H4 (cell line): ENCODE measurements at places on chromosomes 1 and 21. TPM values are rescaled to one million over a fixed set of nuclear protein-coding genes. Genes with fewer than 3 reads are reported as not detected.

- no peak for DNase-seq
These were observed 19.5 kb downstream of the INKA2 start for GRCh38 chr1:111719674-111720132.

DNA sequence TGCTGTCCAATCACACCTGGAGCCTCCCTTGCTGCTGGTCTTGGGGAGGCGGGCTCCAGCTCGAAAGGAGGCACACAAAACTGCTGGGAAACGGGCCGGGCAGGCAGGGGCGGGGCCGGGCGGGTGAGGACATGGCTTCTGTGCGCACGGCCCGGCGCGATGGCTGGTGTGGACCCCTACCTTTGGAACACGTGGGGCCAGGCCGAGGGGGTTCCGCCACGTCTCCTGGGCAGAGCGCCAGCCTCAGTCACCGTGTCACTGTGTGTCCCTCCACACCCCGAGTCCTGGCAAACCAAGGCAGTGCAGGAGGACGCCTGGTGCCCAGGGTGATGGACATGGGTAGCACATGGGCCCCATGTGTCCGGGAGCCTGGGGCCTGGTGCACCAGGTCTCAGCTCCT, 42.0 kb upstream of the ADARB1 start:
- DNase-seq: no peak

DNA sequence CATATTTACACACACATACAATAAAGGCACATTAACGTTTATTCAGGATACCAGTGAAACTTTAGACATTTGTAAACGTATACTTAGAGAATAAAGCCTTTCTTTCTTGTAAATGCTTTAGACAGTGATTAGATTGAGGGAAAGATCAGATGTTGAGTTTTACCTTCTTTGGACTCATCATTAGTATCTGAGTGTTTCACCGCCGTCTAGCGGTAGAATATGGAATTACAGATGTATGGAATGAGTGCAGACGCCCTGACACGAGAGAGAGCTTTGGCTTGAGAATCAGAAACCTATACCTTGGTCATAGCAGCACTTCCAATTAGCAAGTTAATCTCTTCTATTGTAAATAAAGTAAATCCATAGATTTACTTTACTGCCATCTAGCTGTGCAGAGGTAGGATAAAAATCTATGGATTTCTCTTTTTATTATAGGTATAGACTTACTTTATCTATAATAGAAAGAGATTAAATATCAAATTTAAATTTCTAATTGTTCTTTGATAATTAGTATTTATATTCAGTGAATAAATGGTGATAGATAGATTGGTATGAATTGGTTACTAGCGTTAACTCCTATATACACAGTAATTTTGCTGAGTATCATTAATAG, 12.6 kb downstream of the FLG2 start:
- DNase-seq: peak; percentile 43

- no peak for DNase-seq
These were observed 96.9 kb downstream of the LPAR3 start for GRCh38 chr1:84795966-84796600.

DNA sequence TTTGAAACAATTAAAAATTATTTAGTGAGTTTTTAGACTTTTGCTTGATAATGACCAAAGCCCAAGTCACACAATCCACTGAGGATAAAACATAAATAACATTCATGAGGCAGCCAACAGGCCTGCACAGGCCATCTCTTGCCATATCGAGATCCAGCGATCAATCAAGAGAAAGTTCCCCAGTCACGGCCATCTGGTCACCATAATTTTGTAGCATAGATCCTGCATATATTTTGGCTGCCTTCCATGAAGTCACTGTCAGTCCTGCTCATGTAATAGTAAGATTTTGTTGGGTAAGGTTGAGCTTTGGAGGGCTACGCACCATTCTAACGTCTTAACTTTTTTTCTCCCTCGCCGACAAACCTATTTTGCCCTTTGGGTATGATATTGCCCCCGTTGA, 17.5 kb downstream of the KPNA6 start:
- no peak for DNase-seq

DNA sequence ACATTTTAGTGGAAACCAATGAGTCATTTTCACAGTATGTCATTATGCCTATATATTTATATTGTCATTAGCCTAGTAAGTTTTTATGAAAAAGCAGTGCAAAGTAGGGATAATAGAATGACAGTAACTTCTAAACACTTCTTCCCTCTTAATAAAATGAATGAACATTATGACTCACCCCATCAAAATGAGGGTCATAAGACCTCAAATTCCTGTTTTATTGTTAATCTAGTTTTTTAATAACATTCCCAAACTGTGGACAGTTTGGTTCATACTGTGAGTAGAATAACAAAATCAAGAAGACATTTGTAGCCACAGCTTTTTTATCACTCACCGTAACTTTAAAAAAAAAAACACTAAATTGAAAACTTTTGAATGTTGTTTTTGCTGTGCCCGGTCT, 160.5 kb downstream of the LRRC40 start:
- DNase-seq: no peak

DNA sequence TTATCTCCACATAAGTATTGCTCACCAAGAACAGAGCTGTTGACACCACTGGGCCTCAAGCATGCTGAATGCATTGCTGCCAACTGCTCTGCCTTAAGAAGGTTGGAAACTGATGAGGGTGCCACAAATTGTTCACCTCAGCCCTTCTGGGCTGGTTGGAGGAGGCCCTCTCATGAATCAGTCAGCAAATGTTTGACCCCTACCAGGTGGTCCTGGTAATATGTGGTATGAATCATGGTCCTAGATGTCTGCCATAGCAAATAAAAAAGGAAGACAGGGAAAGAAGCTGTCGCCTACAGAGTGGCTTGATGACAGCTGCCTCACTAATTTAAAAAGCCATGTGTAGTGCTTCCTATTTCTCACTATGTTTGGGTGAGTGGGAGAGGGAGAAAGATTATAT, 12.2 kb downstream of the SPATA46 start:
- no peak for DNase-seq

GRCh38 chr1:59557549-59557885, 257.2 kb upstream of the HOOK1 start:
- no peak for DNase-seq

GRCh38 chr1:940107-941014, 16.6 kb downstream of the SAMD11 start:
- DNase-seq: peak; percentile 84

DNA sequence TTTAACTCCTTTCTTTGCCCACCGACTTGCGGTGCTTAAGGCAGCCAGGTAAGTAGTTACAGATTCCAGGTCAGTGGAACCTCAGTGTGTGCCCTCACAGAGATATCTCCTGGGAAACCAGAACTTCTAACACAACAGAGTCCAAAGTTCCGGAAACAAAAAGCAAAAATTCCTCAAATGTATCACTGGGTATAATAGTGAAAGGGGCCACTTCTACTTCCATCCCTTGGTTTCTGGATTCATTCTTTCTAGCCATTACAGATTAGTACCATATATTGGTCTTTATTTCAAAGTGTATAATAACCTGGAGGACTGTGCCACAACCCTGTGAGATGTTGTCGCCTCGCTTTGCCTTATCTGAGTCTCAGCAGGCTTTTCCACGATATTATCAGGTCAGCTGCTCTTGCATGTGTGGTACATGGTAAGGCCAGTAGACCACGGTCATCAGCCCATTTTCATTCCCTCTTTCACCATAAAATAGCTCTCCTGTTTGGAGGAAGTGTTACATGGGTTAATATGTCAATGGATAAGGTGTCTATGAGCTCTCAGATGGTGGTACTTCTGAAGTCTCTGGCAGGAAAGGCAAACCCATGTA, 14.9 kb upstream of the VASH2 start:
- DNase-seq: no peak

DNA sequence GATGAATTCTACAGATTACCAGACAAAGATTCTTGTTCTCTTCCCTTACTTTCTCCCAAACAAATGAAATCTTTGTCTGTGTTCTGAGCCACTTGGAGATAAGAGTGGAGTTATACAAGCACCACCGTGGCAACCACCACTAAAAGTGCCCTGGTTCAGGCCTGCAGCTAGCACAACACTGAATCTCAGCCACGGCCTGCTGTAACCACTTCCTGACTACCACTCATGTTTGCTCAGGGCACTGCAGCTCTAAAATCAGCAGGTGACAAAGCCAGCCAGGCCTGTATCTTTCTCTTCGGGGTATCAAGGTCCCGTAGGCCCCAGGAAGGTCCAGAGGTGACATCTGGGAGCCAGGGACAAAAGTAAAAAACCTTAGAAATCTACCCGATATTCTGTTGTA, 3.2 kb upstream of the OR2T6 start:
- no peak for DNase-seq

- no peak for DNase-seq
These were observed 667 bp upstream of the NID1 start for GRCh38 chr1:236065509-236066005.

DNA sequence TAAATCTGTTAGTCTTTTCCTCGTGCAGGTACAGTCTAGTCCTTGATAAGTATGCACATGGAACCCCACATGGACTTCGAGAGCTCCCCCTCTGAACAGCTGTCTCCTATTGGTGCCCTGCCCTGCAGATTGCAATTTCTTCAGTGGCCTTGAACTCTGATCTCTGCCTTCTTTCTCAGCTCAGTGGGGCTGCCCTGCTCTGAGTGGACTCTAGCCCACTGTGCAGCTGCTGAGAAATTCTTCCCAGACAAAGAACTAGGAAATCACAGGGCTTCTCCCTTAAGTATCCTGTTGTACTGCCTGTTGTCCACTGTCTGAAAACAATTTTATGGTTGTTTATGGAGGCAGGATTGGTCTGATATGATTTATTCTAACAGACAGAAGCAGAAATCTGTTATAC, 38.2 kb downstream of the ADAM30 start:
- no peak for DNase-seq

DNA sequence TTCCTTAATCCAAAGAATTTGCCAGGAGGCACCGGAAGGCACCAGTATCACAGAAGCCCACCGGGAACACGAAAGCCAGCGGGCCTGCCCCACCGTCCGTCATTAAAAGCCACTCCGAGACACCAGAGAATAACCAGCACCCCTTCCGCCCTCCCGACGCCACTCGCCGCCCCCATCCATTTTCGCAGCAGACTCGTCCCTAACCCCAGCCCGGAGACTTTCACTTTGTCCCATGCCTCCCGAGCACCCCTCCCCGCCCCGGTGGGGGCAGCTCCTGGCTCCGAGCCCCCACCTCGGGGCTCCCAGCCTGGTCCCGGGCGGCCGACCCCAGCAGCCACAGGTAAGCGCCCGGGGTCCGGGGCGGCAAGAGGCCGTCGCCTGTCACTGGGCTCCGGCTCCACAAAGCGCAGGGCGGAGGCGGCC, 105.4 kb downstream of the SLC45A1 start:
- DNase-seq: no peak

- DNase-seq: no peak
These were observed 203.9 kb downstream of the C1orf94 start for GRCh38 chr1:34380526-34381124.

DNA sequence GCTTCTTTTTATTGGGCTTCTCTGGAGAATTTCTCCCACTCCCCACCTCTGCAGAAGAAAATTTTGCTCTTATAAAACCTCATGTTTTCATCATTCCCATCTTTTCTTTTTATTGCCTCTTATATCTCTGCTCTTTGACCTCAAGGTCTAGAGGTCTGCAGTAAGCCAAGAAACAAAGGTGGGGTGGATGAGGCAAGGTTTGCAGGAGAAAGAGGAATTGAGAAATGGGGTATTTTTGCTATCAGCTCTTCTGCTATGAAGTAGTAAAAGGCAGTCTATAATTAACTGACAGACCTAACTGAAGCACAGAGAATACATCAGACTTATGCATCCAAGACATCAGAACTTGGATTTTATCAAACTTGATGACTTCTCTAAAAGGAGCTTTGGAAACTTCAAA, 22.9 kb downstream of the SYT11 start:
- DNase-seq: no peak

GRCh38 chr1:223264529-223264928, 99.4 kb downstream of the SUSD4 start:
- no peak for DNase-seq

The TEDDM1 gene
- not detected in 2 replicates for total RNA-seq

The GUCA2B gene
- not detected in 2 replicates for total RNA-seq

The ARHGEF16 gene
- 0.58 and 0.97 TPM in 2 replicates for total RNA-seq

The BCL2L15 gene
- not detected in 2 replicates for total RNA-seq

The CENPS gene
- total RNA-seq: 24.5 and 31.4 TPM in 2 replicates

The ANGPTL7 gene
- total RNA-seq: not detected in 2 replicates

The S1PR1 gene
- total RNA-seq: 3.2 and 4.9 TPM in 2 replicates

The COL9A2 gene
- 0.85 and 1.6 TPM in 2 replicates for total RNA-seq
